Left kidney (tissue), 8 donors: ENCODE measurements at places on chromosomes 3 and 15. TPM values are rescaled to one million over a fixed set of nuclear protein-coding genes. Genes with fewer than 3 reads are reported as not detected.
A peak's percentile ranks its signal among the peaks of the same experiment; 100 is the strongest.

- no peak for DNase-seq
Measured at GRCh38 chr3:177058648-177059047, 138.6 kb downstream of the TBL1XR1 start.

DNA sequence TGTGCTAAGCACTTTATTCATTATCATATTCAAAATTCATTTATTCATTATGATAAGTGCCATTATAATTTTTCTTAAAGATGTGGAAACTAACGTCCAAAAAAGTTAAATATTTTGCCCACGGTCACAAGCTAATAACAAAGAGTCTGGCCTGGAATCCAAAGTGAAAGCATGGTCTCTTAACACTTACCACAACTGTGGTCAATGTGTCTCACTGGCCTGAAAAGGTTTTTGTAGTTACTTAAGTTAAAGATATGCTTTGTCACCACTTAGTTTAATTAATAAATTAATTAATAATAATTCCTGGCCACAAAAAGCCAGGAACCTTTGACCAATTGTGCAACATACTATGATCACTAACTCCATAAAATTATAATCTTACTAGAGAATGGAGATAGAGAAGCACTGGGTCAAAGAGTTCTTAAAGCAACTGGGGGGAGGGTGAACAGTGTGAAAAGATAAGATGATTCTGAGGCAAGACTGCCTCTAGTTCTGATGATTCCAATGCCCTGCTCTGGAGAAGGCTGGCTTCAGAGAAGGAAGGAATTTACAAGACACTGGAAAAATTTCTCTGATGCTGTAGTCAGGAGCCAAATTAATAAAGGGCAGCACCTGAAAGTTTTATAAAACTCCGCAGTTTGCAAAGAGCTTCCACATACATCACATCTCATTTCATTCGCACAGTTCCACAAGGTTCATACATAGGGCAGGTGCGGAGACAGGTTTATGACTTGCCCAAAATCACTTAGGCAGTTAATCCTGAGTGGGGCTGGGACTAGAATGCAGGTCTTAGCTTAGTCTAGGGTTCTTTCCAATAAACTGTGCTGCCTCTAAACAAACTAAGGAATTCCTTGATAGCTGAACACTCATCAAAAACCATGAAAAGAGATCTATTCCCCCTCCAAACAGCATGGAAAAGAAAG is 32.5 kb downstream of the NPTN start:
- DNase-seq, result no peak

DNA sequence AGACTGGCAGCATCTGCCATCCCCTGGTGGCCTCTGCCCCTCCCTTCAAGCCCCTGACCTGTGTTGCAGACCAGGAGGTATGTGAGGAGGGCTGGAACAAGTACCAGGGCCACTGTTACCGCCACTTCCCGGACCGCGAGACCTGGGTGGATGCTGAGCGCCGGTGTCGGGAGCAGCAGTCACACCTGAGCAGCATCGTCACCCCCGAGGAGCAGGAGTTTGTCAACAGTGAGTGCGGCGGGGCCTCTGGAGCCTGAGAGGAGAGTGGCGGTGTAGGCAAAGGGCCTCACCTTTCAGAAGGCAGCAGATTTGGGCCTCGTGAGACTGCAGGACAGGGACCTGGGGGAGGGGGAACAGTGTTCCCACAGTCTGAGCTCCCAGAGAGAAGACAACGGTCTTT is 24.0 kb downstream of the HAPLN3 start:
- DNase-seq, result no peak

DNA sequence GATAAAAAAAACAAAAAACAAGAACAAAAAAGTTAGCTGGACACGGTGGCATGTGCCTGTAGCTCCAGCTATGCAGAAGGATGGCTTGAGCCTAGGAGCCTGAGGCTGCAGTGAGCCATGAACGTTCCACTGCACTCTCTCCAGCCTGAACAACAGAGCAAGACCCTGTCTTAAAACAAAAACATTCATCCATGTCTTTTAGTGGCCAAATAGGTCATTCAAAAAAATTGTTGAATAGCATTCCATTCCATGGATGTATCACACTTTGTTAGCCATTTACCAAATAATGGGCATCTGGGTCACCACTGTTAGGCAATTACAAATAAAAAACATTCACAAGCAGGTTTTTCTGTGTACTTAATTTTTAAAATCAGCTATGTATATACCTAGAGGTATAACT is 139.7 kb downstream of the STAG1 start:
- no peak for DNase-seq

- no peak for DNase-seq
Measured at GRCh38 chr3:102124704-102125103, 275.4 kb downstream of the NFKBIZ start.

DNA sequence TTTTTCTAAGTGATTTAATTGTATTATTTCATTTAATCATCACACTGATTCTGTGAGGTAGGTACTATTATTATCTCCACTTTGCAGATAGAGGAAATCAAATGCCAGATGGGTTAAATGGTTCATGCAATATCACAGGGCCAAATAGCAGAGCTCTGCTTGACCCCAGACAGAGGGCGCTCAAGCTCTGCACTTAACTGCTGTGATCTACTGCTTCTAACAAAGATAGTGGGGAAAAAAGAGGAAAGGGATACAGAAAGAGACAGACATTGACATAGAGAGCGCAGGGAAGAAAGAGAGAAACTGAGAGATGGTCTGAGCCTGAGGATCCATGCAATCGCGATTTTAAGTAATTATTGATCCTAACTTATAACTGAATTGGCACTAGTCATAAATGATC is 279.1 kb upstream of the THRB start:
- DNase-seq, result peak; percentile 68

- DNase-seq, result no peak
Measured at GRCh38 chr15:56913670-56914069, 4.8 kb upstream of the TCF12 start.

GRCh38 chr3:115943579-115943978 is 320.3 kb downstream of the GAP43 start:
- no peak for DNase-seq

GRCh38 chr3:45753095-45753494 is 43.2 kb downstream of the SLC6A20 start:
- DNase-seq, result no peak

- DNase-seq, result no peak
Measured at GRCh38 chr3:72338942-72339669, 509.1 kb downstream of the SHQ1 start.

GRCh38 chr3:18295171-18295920 is 129.8 kb downstream of the SATB1 start:
- DNase-seq, result no peak

- DNase-seq, result no peak
Measured at GRCh38 chr3:107634099-107634489, 111.3 kb downstream of the BBX start.

- DNase-seq, result no peak
Measured at GRCh38 chr15:94042180-94042928, 189.0 kb upstream of the MCTP2 start.

GRCh38 chr3:16142350-16143025 is 32.0 kb upstream of the GALNT15 start:
- DNase-seq, result no peak

- DNase-seq, result no peak
Measured at GRCh38 chr3:14533457-14533958, 6.6 kb downstream of the GRIP2 start.

DNA sequence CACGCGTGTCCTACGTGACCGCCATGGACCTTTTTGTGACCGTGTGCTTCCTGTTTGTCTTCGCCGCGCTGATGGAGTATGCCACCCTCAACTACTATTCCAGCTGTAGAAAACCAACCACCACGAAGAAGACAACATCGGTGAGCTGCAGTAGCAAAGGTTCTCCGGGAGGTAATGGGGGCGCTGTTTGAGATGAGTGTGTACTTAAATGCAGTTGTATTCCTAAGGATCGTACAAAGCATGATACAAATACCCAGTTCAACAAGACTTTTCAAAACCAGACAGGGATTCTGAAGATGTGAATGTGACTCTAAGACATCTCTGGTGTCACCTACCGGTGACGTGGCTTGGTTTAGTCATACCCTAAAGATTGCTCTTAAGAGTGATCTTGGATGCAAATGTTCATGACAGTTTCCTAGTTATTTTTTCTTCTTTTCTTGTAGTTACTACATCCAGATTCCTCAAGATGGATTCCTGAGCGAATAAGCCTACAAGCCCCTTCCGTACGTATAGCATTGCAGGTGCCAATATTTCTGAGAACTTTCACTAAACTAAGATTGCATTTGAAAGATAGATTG is 556.6 kb downstream of the GABRG3 start:
- no peak for DNase-seq

DNA sequence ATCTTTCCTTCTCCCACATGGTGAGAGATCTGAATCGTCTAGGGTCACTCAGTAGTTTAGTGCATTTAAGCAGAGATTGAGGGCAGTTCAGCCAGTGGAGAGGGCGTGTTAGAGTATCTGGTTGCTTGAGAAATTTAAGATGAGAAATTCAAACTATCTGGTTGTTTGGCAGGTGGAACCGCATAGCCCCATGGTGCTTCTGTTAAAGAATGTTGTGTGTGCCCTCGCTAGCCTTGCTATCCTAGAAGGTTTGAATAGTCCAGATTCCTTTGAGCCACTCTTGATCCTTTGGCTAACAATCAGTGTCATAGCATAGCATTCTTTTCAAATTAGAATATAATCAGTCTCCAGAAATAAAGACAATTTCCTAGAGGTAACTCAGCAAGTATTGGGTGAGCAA is 32.1 kb downstream of the ABHD17C start:
- DNase-seq, result no peak

- no peak for DNase-seq
Measured at GRCh38 chr3:139676108-139676507, 1.7 kb downstream of the NMNAT3 start.

DNA sequence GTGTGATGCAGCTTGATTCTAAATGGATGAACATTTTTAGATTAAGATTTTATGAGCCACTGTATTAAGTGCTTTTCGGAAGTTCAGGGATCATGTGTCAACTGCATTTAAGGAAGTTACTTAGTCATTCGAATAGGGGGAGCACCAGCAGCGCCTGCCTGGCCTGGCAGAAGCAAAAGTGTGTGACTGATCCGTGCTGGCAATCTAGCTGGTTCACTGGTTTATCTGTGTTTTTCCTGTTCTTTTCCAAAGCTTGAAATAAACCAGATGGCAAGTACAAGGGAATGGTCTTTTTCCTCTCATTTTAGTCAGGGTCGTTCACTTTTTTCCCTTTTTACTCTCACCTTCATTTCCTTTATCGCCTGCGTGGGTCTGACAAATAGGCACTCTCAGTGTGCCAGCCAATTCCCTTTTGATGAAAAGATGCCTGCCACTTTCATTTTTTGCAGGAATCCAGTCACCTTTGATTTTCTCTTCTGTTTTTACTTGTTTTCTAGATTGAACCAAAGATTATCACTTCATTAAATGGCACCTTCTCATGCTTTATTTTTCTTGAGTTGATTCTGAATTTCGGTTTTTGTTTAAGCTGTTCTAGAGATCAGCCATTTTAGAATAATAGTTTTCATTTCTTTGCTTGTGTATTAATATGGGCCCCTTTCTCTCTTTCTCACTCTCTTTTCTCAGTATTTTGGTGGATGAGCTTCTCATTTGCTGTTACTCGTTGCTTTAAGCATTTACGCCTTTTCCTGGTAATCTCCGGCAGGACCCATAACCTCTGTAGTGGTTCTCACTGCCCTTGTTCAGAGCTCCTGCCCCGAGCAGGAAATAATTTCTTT is 2.8 kb downstream of the ABHD2 start:
- DNase-seq, result no peak

DNA sequence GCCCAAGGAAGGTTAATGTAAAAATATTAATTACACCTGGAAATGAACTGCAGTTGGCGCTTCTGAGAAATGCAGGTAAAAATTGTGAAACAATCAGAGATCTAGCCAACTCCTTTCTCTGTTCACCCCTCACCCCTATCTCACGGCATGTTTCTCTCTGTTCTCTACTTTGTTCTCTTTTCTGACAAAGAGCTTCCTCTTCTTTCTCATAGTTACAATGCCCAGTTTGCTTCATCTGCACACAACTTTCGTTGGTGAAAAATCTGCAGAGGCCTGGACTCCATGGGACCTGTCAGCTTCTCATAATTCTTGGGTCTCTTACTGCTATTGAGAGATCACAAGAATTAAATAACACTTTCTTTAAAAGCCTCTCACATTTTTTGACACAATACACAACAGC is 212.9 kb upstream of the LRRN1 start:
- DNase-seq, result no peak

DNA sequence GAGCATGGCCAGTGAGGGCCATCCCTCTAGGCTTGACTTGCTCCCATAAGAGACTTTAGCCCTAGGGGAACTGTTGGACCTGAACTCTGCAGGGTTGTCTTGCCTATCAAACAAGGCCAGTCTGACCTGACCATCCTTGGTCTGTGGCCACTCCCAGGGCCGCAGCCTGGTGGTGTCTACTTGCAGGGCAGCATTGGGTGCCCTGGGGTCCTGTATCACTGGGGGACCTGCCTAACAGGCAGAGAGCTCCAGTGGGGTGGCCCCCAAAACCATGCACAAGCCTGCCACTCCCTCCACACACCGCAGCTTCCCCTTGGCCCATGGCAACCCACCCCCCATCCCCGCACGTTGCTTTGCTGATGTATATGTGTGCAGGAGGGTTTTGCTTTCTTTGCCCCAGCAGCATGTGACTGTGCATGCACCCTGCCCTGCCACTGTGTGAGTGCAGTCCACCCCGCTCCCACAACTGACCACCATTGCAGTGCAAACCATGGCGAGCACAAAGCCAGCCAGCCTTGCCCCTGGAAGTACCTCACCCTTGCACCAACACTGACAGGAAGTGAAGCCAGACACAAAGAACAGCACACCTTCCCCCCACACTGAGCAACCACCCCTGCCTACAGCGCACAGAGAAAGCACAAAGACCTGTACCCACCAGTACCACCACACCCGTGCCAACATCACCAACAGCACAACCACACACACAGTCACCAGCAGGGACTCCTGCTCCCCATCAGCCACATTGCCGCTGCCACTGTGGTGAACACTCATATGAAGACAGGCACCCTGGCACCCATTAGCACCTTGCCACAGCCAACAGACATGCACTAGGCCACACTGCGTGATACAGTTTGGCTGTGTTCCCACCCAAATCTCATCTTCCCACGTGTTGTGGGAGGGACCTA is 88.8 kb downstream of the SENP7 start:
- no peak for DNase-seq

- no peak for DNase-seq
Measured at GRCh38 chr3:81503026-81503425, 258.4 kb downstream of the GBE1 start.

GRCh38 chr3:165211721-165212120 is 15.5 kb upstream of the SLITRK3 start:
- peak; percentile 17 for DNase-seq

DNA sequence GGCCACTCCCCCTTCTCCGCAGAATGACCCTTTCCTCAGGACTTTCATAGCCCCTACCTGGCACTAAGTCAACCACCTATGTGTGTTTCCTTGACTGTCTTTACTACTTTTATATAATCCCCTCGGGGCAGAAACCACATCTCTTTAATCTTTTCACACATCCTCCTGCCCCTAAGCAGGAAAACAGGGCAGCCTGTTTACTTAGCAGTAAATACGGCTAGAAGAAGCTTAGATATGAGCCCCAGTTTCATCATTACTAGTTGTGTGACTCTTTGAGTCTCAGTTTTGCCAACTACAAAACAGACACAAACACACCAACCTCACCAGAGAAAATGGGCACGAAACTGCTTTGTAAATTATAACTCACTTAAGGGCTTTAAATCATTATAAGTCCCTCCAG is 98.3 kb downstream of the CYP19A1 start:
- DNase-seq, result no peak

Gene SLC24A5
- polyA plus RNA-seq, result 2.0 TPM

Gene GASK1A
- 6.1 TPM for polyA plus RNA-seq

Gene PIF1
- 17.9 TPM for polyA plus RNA-seq

Gene NEDD4
- polyA plus RNA-seq, result 20.2 TPM

Gene KCTD6
- 39.8 TPM for polyA plus RNA-seq
